HS-5 (cell line): ENCODE measurements at places on chromosomes 2 and 18.

DNA sequence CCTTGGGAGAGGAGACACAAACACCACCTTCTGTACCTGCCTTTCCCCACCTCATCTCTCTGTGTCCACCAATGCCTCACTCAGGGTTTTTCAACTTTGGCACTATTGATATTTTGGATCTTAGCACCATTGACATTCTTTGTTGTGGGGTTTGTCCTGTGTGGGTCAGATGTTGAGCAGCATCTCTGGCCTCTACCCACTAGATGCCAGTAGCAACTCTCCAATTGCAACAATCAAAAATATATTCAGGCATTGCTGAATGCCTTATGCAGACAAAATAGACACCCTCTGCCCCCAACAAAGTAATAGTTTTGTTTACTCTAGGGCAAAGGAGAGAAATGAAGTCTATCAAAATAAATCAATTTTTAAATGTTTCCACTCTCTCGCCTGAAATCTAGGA is 1384.3 kb upstream of the NXPH2 start:
- DNase-seq, result no peak

- DNase-seq, result no peak
These were observed 95.4 kb upstream of the CHRNA1 start for GRCh38 chr2:174859563-174860169.

- no peak for DNase-seq
These were observed 63.4 kb downstream of the COL6A3 start for GRCh38 chr2:237350597-237350996.

DNA sequence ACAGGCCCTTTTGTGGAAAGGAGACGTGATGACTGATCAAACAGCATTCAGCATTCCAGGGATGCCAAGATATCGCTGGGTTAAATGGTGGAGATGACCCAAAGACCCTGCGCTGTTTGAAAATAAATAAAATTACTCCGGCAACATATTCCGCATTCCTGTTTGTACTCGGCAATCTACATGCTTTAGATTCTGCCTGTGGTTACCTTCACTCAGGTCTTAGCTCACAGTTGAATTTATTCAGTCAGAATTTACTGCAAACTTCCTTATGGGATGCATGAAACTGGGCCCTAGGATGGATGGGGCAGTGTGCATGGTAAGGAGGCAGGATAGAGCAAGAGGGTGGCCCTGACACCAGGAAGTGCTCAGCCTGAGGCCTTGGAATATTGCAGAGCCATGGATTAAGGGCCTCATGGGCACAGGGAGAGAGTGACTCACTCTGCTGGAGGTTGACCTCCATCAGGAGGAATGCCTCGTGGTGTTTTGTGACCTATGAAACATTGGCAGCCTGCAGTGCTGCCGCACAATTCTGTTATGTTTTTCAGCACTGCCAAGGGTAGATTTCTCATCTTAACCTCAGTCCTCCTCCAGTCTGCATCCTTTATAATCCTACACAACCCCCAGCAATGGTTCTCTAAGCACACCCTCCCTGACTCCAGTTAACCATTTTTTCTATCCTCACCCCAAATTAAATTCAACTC is 321.4 kb downstream of the IRS1 start:
- DNase-seq, result peak; percentile 74

- no peak for DNase-seq
These were observed 5.7 kb downstream of the GREB1 start for GRCh38 chr2:11539317-11540147.

DNA sequence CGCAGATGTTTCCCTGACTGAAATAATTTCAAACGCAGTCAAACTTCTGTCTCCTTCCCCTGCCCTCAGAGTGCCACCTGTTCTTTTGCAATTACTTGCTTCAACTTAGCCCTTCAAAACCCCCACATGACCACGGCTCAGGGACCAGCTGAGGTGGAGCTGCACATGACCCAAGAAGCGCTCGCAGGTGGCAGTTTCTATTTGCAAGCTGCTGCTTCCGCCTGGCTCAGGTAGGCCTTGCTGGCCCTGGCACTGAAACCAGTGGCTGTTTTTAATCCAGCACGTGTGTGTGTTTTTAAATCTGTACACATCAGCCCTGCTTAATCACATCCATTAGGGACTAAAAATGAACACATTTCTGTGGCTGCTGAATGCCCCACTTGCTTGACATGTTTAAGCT is 95.3 kb downstream of the CCDC93 start:
- DNase-seq, result no peak

- no peak for DNase-seq
These were observed 5.1 kb downstream of the FIGLA start for GRCh38 chr2:70785137-70785911.

GRCh38 chr2:16635791-16636699 is 29.6 kb downstream of the CYRIA start:
- no peak for DNase-seq

GRCh38 chr2:219638217-219638947 is 11.0 kb downstream of the SLC4A3 start:
- DNase-seq, result no peak

DNA sequence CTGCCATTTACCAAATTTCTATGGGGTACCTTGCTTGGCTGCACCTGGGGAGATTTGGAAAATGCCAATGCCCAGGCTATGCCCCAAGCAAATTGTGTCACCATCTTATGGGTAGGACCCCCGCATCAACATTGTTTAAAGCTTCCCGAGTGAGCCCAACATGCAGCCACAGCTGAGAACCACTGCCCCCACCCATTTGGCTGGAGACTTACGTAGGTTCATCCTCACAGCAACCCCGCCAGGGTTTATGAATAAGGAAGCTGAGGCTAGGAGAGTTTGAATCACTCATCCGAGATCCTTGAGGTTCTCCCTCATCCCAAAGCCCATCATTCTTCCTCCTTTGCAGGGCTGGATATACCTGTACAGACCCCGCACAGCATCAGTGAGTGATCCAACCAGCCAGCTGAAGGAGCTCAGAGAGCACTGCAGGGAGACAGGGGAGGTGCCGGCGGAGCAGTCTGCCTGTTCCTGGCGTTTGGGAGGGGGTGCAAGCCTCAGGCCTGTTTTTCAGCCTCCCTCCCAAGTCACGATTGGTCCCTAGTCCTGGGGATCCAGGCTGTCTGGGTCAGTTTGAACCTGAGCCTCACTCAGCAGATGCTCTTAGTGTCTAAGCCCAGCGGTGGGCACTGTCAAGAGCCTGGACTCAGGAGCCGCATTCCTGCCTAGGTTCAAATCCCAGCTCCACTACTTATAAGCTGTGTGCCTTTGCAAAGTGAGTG is 164.9 kb downstream of the SMAD7 start:
- no peak for DNase-seq

DNA sequence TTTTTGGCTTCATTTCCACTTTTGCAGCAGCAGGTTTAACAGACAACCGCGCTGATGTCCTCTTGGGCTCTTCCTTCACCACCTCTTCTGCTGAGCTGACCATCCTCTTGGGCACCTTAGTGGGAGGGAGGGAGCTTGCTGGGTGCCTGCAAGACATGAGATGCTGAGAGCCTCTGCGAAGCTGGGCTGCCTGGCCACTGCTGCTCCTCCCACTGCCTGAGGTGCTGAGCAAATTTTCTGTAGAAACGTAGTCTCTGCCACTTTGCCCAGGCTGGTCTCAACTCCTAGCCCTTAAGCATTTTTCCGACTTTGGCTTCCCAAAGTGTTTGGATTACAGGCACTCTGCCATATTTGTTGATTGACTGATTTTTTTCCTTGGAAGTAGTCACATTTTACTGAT is 422.2 kb upstream of the MC4R start:
- DNase-seq, result no peak

GRCh38 chr2:118243031-118243430 is 154.8 kb downstream of the INSIG2 start:
- DNase-seq, result no peak

GRCh38 chr18:13539050-13539449 is 187.3 kb downstream of the FAM210A start:
- no peak for DNase-seq

- DNase-seq, result no peak
These were observed 776 bp downstream of the EMILIN2 start for GRCh38 chr18:2847317-2848246.

GRCh38 chr18:3624546-3624934 is 174.6 kb downstream of the TGIF1 start:
- DNase-seq, result no peak

DNA sequence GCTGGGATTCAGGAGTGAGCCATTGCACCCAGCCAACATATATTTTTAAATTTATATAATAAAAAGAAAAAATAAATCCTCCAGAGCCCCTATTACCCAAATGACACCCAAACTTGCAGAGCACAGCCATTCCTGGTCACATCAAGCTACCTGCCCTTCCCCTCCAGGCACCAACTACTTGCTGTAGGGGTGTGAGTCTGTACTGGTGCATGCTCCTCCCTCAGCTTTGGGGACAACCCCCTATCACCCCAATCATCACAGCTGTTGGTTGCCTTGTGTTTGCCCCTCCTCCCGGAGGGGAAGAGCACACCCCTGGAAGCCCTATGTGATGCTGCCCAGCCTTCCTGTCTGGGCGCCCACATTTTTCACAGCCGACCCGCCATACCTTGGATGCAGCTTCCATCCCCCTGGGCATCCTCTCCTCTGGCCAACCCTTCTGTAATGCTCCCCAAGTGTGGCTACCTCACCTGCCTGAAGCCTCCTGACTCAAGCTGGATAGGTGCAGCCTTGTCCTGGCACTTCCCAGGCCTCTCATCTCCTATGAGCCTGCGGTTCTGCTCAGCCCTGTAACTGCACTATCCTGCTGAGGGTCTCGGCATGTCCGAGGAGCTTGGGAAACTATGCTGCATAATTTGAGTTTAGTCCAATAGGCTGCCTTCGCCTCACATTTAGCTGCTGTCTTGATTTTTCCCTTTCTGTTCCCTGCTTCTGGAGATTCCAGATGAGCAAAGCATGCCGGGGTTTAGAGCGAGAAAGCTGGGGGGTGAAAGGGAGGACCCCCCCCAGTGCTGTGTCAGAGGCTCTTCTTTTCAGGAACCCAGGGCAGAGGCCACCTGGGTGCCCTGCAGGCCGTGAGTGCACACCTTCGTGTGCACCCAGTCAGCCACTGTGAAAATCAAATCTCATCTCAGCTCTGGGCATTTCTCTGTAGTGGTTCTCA is 27.2 kb downstream of the CHST10 start:
- no peak for DNase-seq
